ENCODE measurements at places on chromosomes 1 and 21.

DNA sequence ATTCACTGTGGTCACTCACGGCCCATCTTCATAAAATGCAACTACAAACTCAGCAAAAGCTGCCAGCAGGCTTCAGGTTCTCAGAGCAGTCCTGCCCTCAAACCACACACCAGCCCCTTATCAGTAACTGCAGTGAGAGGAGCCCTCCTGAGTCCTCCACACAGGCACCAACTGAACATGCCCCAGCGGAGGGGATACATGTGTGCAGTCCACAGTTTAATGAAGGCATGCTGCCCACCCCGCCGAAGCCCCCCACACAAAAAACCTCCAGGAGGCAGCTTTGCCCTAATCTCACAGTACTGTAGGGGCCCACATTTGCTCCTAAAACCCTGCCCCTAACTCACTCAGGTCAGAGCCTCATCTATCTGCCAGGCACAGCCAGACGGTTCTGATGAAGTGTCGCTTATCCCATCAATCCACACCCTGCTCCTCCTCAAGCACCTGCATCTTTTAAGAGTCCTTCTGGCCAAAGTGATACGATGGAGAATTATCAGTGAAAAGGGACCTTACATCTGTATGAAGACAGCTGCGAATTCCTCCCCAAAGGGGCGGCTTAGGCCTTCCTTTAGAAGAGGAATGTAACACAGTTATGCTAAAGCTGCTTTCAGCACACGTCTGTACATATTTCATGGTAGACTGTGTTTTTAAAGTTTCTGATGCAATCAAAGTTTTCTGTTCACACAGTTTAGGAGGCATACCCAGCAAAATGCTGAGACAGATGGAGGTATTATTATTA lies 3.5 kb downstream of the ABCB10 start:
- DNase-seq = no peak

DNA sequence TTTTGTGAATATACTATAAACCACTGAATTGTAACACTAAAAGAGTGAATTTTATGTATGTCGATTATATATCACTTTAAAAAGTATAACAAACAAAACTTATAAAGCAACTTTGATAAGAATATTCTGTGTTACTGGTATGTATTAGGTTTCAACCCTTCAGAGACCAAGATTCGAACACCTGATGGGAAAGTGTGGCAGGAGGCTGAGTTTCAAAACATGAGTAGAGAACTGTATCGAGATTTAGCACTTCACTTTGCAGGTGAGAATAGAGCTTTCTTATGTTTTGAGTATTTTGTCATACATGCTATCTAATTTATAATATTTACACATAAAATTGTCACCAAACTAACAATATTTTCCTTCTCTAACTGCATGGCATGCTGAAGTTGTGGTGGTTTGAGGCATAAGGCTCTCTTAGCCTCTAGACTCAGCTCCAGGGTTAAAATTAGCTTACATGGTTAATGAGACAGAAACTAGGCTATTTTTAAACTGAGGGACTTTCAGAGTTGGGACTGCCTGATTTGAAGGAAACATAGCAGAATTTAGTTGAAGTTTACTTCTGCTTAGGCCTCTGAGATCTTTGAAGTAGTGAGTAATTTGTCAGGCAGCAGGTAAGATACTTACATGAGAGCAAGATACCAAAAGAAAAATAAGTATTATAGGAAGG lies 48.6 kb downstream of the CEP350 start:
- no peak for DNase-seq

DNA sequence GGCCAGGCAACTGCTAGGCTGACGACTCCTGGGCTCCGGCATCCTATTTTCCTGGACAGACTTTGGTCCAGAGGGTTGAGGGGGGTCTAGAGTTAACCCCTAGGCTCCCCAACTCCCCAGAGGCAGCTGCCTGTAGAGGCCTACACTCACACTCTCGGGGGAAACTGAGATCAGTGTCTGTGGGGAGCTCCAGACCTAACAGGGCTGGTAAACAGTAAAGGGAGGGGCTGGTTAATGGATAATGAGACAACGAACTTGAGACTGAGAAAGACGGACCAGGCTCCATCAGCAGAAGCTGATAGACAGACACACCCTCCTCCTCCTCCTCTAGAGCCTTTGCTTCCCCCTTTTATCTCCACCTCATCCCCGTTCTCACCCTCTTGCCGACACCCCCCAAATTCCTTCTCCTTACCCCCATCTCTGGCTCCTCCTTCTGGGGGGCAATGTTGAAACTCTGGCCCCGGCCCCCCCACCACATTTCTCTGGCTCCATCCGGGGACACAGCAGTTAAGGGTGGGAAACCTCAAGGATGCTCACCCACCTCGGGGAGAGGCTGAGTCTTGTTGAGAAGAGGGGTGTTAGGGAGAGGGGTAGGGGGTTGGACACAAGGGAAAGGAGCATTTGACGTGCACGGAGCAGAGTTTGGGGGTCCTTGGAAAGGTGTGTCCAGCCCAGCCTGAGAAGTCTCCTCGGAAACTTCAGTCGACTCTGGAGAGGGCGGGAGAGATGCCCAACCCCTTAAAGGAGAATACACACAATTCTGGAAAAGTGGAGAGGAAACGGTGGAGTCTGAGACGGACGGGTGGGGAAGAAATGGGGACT lies at the start of gene MTMR11:
TSS of gene MTMR11 (minus strand) at position 710 of the 822 bp plus-strand sequence. CDS start at position 478, 232 bp downstream.
- peak; percentile 15 for DNase-seq

DNA sequence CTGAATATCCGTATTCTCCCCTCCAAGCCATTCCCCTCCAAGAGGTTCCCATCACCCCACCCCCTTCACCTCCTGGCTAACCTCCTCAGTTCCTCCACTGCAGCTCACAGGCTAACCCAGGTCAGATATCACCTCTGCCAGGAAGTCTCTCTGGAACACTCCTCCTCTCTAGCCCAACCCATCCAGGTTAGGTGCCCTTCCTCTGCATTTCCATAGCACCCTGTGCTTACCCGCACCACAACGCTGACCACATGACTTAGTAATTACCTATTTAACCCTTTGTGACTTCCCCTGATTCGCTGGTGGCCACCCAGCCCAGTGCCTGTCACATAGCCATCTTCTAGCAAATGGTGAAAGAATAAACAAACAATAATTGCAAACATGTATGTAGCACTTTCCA lies 49.5 kb upstream of the IFFO2 start:
- DNase-seq = no peak

DNA sequence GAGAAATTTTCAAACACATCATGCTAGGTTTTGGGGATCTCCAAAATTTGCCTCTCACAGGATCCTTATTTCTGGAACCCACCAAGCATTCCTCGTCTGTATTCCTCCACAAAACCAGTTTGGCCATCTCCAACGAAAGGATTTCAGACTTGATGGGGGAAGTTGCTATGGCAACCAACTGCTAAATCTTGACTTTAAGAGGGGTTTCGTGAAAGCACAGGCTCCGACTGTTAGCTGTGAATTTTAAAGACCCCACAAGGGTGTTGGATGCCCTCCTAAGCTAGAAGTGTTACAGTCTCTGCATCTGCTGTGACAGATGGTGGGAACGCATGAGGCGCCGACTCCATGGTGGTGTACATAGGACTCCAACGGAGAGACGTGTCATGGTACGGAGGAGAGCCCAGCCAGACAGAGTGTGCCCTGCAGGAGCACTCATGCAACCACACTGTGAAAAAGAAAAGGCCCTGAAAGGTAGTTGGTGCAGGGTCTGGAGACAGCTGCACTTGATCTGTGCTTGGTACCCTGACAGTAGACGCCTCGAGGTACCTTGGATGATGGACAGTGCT lies 147.1 kb downstream of the ASTN1 start:
- no peak for DNase-seq

- no peak for DNase-seq
Measured at GRCh38 chr1:77484334-77484733, 198.1 kb downstream of the ZZZ3 start.

DNA sequence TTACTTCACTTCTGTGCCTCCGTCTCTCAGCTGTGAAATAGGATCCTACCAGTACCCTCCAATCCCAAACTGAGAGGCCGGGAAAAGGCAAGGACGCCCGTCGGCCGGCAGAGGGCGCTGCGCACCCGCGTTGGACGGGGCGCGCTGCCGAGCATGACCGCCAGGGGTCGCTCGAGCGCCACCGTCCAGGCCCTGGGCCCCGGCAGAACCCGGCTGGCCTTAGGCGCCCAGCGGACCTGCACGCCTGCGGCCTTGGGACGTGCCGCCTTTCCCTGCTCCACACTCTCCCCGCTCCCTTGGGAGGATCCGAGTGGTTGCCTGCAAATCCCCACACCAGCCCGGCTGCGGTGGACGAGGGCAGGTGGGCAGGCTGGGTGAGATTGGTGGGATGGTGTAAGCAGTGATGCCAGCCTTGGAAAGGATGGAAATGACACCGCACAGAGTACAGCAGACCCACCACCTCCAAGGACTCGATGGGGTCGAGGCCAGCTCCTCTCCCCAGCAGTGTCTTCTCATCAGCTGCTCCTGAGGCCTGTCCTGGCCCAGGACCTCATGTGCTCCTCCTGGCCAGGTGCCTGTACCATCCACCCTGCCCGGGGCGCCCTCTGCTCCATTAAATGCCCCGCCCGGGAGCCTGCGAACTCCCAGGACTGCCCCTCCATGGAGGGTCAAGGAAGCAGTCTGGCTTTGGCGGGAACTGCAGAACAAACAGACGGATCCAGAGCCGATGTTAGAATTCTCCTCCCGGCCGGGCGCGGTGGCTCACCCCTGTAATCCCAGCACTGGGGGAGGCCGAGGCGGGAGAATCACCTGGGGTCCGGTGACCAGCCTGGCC lies 47.4 kb upstream of the LBR start:
- peak; percentile 48 for DNase-seq

GRCh38 chr1:198161718-198162090 lies 4.9 kb downstream of the NEK7 start:
- DNase-seq = no peak

DNA sequence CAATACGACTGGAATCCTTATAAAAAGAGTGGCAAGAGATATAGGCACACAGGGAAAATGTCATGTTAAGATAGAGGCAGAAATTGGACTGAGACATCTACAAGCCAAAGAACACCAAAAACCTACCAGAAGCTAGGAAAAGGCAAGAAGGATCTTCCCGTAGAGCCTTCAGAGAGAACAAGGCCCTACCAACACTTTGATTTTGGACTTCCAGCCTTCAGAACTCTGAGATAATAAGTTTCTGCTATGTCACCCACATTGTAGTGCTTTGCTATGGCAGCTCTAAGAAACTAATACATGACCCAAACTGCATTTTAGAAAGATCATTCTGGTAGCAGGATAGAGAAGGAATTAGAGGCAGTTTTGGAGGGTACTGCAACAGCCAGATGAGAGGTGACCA lies 24.1 kb upstream of the MUTYH start:
- no peak for DNase-seq

DNA sequence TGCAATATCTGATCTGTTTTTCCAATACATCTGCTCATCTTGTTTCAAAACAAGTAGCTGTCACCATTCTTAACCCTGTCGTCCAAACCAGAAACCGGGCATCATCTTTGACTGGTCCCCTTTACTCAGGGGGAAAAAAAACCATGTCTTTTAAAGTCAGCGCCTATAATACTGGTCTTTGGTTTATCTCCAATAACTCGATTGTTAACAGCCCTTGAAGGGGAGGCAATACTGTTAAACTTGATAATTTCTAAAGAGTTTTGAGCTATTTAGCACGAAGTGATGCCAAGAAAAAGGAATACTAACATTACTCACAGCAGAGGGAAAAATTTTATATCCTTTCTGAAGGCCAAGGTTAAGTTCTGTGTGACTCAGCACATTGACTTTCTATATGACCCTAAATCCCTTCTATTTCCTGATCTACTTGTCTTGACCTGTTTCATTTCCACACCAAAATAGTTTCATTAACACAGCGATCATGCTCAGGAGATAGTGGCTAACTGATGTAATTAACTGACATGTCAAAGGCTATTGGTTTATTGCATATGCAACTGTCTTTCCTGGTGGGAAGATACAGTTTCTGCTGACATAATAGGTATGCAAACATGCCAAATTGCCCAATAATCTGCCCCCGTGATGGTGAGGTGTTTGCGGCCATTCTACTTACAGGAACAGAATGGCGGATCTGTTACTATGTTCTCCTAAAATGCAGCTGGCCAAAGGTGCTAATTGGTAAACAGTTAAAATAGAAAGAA lies 59.1 kb downstream of the NFIA start:
- DNase-seq = no peak

GRCh38 chr1:199319341-199319740 lies 680.5 kb downstream of the PTPRC start:
- DNase-seq = no peak

GRCh38 chr1:180352021-180352420 lies 122.0 kb downstream of the LHX4 start:
- DNase-seq = no peak

GRCh38 chr1:167618366-167618765 lies 11.7 kb upstream of the RCSD1 start:
- DNase-seq = no peak

GRCh38 chr1:176733661-176734060 lies 270.7 kb downstream of the PAPPA2 start:
- DNase-seq = no peak

DNA sequence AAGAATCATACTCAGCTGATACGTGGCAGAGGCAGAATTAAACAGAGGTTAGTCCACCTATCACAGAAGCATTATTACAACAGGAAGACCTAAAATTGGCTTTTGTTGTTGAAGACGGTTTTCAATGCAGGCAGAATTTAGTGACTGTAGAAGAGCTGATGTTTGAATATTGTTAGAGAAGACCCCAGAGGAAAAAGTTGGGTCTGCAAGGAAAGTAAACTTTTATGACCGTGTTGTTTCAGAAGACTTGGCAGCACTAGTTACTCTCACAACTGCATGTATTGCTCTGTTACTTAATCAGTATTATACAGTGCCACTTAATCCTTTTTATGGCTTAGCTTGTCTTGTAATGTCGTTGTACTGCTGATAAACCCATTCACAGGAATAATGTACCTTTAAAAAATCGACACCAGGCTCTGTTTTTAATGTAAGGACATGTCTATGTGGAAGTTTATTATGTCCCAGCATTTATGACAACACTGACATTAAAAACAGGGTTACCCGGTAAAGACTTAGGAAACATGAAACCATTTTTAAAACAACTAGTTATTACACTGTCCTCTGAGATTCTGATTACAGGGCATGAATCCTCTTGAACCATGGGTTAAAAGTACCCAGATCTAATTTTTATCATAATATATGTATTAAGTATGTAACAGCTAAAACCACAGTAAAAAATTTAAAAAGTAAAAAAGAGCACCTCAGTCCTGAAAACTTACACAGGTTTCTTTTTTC lies 235.4 kb downstream of the TTLL7 start:
- DNase-seq = no peak

DNA sequence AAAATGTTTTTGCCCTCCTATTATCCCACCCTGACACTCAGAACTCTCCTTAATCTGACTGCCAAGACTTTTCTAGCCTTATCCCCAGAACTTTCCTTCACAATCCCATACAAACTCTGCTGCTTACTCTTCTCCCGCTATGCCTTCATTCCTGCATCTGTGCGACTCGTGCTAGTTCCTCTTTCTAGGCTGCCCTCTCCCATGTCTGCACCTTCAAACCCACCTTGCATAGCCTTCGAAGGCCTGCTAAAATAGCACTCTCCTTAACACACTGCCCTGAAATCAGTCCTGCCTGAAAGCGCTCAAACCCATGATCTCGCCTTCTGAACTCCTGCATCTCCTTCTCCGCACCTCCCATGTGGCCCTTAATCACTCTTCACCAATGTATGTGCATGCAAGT lies 2.5 kb upstream of the NCF2 start:
- DNase-seq = no peak

Data from caudate nucleus (tissue), 63 donors.